H1 (cell line): ENCODE measurements at places on chromosomes 12 and 14. TPM values are rescaled to one million over a fixed set of nuclear protein-coding genes. Genes with fewer than 3 reads are reported as not detected.
A peak's percentile ranks its signal among the peaks of the same experiment; 100 is the strongest.

GRCh38 chr12:62730649-62731048 is 204.3 kb downstream of the PPM1H start:
- DNase-seq, result no peak

EPYC gene
- total RNA-seq, result not detected in 2 replicates

- DNase-seq, result no peak
Measured at GRCh38 chr12:93302331-93303229, 75.1 kb upstream of the NUDT4 start.

- peak; percentile 86 for DNase-seq
Measured at GRCh38 chr14:54175298-54175942, 218.8 kb upstream of the BMP4 start.

DNA sequence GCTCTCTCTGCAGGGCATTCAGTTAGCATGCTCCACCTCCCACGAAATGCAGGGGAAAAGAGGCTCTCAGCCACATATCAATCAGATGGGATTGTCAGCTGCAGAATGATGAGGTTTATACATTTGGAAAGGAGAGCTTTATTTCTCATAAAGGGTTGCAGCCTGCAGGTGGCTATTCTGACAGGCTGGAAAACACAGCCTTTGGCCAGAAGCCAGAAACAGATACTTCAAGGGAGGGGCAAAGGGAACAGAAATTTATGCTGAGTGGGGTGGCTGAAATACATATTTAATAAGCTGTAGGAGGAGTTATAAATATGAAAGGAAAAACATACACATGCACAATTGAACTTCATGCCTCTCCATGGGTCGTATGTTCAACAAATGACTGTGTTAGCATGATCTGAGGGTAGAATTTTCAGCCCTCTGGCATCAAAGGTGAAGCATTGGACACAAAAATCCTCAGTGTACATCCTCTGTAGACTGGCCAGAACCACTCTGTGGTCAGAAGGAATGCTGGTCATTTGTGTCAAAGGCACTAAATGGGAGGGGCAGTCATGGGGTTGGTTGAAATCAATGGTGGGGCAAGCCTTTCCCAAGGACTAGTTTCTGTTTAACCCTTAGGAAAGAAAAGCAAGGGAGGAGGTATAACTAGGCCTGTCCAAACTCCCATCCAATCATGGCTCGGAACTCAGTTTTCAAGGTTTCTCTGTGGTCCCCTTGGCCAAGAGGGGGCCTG is 62.4 kb downstream of the TMX1 start:
- DNase-seq, result no peak

GRCh38 chr14:91004987-91005386 is 55.5 kb downstream of the RPS6KA5 start:
- no peak for DNase-seq

DNA sequence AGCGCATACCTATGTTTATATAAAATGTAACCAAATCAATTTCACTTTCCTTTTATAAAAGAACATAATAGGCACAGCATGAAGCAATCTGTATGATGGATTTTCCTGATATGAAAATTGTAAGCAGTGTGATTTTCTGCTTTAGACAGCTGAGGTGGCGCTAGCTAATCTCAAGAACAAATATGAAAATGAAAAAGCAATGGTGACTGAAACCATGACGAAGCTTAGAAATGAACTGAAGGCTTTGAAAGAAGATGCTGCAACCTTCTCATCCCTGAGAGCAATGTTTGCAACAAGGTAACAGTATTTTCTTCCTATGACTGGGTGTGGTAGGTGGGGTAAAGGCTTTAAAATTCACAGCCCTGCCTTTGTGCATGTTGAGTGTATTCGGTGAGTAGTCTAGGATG is 65.0 kb upstream of the FGD4 start:
- DNase-seq, result no peak

GRCh38 chr14:104105071-104105821 is 19.7 kb downstream of the ASPG start:
- DNase-seq, result peak; percentile 44

- DNase-seq, result no peak
Measured at GRCh38 chr14:69703047-69704039, 63.6 kb upstream of the SRSF5 start.

SERPINA10 gene
- not detected in 2 replicates for total RNA-seq

- no peak for DNase-seq
Measured at GRCh38 chr14:77457115-77457521, 283 bp downstream of the VIPAS39 start.

CISTR gene
- total RNA-seq, result not detected in 2 replicates

DNA sequence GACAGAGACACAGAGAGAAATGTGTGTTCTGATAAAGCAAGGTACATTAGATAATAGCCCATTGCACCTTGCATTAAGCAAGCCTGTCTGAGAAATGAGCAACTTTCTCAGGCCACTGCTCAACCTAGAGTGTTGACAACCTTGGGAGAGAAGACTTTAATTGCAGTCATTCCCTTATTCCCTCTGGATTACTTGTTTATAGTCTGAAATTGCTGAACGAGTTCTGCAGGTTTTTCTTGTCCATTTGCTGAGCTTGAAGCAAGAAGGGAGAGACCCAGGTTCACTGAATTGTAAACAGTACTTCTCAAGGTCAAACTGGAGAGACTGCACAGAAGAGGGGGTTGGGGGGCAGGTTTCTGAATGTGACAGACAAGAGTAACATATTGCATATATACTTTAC is 159.4 kb upstream of the PLEKHG7 start:
- no peak for DNase-seq

DNA sequence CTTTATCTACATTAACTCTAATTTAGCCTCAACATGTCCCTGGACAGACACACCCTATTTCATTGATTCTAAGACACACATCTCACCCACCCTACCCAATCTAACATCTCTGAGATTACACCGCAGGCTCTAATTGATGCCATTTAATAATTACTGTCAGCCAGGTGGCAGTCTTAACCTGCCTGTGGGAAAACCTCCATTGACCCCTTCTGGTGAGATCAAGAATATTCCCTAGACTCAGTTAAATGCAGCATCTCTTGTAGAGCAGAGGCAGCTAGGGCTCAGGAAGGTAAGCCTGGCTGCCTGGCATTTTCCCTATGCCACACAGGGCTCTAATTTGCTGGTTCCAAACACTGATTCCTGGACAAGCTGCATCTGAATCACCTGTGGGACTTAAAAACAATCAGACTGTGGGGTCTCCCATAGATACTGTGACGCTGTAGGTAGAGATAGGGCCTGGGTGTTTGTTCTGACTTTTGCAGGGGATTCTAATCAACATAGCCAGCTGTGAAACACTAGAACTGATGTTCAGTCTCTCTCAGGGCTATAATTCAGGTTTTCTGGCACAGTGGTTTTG is 14.3 kb downstream of the MCRS1 start:
- no peak for DNase-seq

GRCh38 chr12:63845726-63846125 is 1.2 kb downstream of the SRGAP1 start:
- DNase-seq, result no peak

TSPAN11 gene
- total RNA-seq, result 3.9 and 4.0 TPM in 2 replicates

GRCh38 chr14:34450958-34451357 is 11.1 kb downstream of the SPTSSA start:
- no peak for DNase-seq
